Left renal cortex interstitium (tissue), 4 donors: ENCODE measurements at places on chromosomes 5 and 9. TPM values are rescaled to one million over a fixed set of nuclear protein-coding genes. Genes with fewer than 3 reads are reported as not detected.

The HRCT1 gene
- polyA plus RNA-seq = not detected

DNA sequence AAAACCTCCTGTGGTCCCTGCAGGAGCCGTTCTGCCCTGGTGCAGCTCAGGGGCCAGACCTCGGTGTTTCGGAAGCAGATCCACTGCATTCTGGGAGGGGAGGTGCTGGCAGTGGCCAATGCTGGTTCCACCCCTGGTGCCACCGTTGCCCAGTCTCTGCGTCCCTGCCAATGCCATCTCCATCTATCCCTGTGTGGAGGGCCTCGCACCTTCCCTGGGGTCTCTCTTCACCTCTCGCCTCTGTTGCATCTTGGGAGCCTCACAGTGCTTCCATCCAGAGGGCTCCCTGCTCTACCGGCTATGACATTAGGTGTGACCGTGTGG, 15.3 kb downstream of the NCS1 start:
- no peak for DNase-seq

GRCh38 chr9:97985058-97985861, 2.1 kb downstream of the ANP32B start:
- peak; percentile 34 for DNase-seq

DNA sequence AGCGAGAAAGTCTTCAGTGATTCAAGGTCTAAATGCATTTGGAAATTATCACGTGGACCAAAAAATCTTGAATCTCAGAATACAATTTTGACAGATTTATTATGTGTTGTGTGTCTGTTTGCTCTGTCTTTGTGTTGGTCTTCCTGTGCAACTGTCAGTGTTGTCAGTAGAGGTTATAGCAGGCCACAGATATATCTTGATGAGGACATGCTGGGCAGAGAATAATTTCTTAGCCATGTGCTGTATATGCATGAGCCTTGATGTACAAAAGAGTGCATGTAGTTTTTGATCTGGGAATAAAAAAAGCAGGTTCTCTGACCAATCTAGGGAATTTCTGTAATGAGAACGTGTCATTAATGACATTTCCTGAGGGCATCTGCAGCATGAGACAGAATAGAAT, 57.6 kb downstream of the ZSWIM6 start:
- DNase-seq = no peak

The RPL35 gene
- polyA plus RNA-seq = 1,140 TPM

The KCNV2 gene
- polyA plus RNA-seq = 0.38 TPM

The NUTM2G gene
- polyA plus RNA-seq = 0.27 TPM

The IFNB1 gene
- not detected for polyA plus RNA-seq

DNA sequence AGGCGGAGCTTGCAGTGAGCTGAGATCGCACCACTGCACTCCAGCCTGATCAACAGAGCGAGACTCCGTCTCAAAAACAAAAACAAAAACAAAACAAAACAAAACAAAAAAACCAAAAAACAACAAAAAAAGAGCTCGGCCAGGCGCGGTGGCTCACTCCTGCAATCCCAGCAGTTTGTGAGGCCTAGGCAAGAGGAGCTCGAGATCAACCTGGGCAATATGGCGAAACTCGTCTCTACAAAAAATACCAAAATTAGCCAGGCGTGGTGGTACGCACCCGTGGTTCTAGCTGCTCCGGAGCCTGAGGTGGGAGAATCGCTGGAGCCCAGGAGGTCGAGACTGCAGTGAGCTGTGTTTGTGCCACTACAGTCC, 20.2 kb downstream of the TRIM7 start:
- DNase-seq = no peak

DNA sequence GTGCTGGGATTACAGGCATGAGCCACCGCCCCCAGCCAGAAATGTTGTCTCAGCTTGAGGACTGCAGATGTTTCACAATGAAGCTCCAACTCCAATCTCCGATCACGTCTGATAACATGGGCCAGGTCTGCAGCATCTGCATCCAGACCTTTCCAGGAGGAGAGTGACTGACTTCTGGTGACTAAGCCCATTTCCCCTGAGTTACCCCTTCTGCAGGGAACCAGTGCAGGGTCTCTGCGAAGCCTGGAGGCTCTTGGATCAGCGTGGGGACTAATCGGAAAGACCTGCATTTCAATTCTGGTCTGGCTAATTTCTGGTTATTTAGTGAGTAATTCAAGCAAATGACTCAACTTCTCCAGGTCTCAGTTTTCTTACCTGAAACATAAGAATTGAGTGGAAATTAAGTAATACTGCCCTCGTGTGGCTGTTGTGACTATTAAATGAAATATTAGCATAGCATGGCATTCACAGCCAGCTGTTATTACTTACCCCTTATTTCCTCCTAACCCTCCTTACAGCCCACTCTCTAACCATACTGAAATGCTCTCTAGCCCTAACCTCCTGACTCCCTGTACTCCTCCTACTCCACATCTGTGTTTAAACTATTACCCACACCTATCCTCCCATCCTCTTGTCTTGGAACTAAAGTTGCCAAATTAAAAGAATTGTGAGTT, 2.2 kb upstream of the GNPDA1 start:
- DNase-seq = no peak

- no peak for DNase-seq
These were observed 97.1 kb downstream of the PJA2 start for GRCh38 chr5:109312695-109313094.

- DNase-seq = no peak
These were observed 24.7 kb upstream of the IFNE start for GRCh38 chr9:21506626-21507482.

- DNase-seq = no peak
These were observed 46.1 kb downstream of the ENC1 start for GRCh38 chr5:74594137-74595040.

GRCh38 chr9:31542384-31543055, 841.9 kb upstream of the ACO1 start:
- no peak for DNase-seq

DNA sequence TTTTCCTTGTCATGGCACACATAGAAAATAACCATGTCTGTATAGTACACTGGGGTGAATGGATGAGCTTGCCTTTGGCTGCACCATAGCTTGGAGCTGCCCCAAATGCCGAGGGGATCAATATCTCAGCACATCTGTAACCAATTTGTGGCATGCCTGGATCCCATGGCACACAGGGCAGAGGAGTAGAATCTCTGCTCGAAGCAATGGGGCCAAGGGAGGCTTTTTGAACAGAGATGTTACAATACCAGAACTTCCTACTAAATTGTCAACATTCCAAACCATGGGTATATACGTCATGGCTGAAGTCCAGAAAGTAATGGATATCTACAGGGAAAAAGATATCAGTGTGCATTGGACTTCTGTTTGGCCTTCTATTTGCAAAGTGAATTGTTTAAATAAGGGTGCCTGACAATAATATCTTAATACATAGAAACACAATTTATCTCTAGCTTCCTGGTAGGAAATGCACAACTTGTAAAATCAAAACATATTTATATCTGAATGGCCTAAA, 39.0 kb downstream of the ESM1 start:
- DNase-seq = no peak

GRCh38 chr5:108749128-108749861, 1.6 kb downstream of the FER start:
- DNase-seq = no peak

DNA sequence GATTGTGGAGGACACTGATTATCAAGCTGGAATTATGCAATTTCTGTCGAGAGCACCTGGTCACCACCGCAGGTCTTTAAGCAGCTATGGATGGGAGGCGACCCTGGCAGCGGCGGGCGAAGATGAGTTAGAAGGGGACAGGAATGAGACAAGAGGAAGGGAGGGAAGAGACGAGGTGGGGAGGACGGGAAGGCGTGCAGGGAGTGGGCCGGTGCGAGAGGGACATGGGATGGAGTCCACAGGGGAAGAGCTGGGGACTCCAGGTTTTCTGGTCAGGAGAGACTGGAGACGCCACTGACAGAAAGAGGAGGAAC, 192.3 kb downstream of the MELK start:
- DNase-seq = no peak

The CCDC183 gene
- 4.3 TPM for polyA plus RNA-seq

DNA sequence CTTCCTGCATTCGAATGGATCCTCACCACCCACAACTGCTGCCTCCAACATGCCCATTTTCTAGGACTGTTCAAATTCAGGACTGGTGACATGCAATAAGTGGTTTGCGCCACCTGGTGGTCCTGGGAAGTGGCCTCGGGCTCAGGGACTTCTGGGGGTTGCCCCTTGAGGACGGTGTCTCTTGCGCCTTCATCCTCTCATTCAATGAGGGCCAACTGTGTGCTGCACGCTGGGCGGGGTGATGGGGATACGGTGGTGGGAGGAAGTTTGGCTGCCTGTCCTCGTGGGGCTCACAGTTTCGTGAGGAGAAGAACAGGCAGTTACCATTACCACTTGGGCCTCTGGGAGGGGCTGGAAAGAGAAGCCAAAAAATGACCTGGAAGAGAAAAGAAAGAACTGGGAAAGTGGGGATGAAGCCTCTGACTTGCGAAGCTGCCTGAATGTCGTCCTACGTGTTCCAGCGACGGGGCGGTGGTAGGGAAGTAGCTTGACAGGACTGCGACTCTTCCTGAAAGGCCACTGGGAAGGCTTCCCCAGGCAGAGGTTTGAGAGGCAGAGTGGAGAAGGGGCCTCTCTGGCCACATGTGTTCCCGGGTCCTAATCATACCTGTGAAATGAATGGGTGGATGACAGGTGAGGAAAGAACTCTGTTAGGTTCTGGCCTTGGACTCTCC, 49.0 kb downstream of the PSD2 start:
- DNase-seq = no peak

GRCh38 chr5:128424646-128425045, 113.4 kb downstream of the FBN2 start:
- DNase-seq = no peak

DNA sequence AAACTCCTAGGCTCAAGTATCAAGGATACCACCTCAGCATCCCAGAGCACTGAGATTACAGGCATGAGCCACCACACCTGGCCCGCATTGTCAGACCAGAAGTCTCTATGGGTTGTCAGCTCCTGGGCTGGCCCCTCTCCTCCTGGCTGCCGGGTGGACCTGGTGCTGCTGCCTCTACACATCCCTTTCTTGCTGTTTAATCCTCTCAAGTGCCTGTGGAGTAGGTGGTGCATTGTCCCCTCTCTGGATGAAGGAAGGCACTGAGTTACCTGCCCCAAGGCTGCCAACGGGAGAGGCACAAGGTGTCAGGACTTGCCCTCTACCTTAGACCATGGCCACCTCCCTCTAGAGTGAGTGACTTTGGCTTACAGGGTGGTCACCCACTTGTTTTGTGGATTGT, 37.4 kb downstream of the PHF2 start:
- no peak for DNase-seq

- DNase-seq = no peak
These were observed 62.9 kb downstream of the SHB start for GRCh38 chr9:38006163-38006562.

GRCh38 chr9:15357050-15357653, 50.1 kb upstream of the TTC39B start:
- DNase-seq = no peak

DNA sequence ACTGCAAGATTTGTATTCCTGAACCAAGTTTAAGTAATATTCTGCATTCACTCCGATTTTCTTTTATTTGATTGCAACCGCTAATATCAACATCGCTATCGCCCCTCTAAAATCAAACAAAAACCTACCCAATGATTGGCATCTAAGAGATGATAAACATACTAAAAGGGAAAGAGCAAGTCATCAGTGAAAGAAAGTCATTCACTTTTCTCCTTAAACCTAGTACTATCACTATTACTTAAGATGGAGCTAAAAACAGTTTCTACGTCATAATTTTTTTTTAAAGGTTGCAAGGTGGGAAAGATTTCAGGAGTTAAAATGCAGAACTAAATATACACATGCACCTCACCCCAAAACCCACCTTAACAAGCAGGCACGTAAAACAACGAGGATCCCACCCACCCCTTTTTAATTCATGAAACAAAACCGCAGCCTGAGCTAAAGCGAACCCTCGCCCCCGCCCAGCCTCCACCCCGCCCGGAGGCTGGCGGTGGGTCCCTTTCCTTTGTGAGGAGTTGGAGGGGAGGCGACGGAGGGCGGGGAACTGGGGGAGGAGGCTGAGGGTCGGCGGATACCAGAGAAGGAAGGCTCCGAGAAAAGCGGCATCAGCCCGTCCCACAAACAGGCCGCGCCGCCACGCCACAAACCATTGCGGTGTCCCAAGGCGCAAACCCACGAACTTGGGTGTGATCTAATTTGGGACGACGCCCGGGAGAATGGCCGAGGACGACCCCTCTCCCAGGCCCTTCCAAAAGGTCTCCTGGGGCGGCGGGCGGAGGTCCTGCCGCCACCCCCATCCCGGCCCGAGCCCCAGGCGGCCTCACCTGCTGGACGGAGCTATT, 861 bp downstream of the UBQLN1 start:
- DNase-seq = peak; percentile 51

DNA sequence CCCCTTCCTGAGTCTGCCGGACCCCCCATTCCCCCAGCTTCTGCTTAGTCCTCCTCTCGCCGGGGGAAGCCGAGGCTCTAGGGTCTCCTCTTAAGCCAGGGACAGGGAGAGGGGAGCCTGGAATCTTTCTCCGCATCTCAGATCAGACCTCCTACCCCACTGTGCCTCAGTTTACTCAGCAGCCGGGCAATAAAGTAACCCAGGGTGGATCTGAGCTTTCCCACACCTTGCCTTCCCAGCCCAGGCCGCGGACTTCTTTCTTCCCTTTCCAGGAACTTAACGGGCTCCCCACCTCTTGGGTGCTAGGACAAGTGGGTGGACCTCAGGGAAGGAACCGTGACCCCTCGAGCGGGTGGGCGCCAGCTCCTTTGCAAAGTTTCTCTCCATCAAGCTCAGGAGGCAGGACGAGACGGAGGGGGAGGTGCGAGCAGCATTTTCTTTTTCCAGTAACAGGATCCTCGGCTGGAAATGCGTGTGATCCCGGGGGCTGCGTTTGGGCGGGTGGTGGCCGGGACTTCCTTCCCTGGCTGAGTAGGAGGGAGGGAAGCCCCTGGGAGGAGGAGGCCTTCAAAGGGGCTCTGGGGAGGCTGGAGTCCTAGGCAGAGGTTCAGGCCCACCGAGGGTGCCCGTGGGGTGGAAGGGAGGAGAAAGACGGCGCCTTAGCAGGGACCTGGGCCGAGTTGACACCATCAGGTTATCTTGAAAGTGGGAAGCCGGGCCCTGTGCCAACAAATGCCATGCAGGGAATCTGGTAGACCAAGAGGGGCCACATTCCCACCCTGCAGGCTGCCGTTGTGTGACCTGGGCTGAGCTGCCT, 795 bp downstream of the DAB2IP start:
- no peak for DNase-seq

DNA sequence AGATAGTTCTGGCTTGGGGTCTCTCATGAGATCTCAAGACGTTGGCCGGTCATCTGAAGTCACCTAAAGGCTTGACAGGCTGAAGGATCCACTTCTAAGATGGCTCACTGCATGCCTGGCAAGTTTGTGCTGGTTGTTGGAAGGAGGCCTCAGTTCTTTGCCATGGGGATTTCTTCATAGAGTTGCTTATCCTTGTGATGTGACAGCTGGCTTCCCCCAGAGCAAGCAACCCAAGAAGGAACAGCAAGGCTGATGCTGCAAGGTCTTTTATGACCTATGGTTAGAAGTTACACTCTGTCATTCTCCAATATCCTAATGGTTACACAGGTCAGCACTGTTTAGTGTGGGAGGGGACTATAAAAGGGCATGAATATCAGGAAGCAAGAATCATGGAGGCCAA, 20.7 kb upstream of the GRPEL2 start:
- DNase-seq = no peak

- no peak for DNase-seq
These were observed 8.7 kb downstream of the PHYKPL start for GRCh38 chr5:178223828-178224335.
